ENCODE measurements at places on chromosomes 6 and 20.

DNA sequence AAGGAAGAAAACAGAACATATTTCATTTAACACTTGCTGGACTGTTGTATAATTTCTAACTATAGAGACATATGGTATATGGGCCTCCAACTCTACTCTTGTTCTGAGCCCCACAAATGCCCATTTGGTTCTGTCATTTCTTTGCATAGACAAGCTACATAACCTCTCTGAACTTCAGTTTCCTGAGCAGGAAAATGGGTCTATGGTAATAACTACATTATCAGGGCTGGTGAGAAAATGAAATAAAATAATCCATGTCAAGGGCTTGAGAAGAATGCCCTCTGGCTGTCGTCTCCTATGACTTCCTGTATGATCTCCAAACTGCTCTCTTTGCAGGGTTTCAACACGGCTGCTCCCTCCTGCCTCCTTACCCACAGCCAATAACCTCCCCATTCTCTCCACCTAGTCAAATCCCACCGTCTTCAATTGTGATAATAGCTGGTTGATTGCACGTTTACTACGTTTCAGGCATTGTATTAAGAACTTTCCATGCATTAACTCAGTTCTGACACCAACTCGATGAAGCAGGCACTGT, 12.0 kb downstream of the ZCCHC3 start:
- no peak for DNase-seq

DNA sequence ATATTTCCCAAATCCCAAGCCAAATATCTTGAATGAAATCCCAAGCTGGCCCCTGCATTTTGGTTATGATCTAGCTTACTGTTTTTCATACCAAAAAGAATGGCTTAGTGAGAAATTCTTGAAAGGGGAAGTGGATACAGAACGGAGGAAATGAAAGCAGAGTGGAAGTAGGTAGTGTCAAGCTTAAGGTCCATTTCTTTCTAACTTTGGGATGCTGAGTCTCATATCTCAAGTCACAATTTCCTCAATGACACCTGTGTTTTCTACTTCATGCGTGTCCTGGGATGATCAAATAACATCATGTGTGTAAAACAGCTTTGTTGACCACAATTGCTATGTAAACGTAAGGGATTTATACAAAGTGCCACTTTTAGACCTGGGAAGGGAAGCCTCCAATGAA, 238.8 kb upstream of the SLC35B3 start:
- no peak for DNase-seq

GRCh38 chr20:54178256-54178655, 4.5 kb upstream of the CYP24A1 start:
- no peak for DNase-seq

- DNase-seq: no peak
Measured at GRCh38 chr20:61185181-61185580, 66.9 kb upstream of the CDH4 start.

DNA sequence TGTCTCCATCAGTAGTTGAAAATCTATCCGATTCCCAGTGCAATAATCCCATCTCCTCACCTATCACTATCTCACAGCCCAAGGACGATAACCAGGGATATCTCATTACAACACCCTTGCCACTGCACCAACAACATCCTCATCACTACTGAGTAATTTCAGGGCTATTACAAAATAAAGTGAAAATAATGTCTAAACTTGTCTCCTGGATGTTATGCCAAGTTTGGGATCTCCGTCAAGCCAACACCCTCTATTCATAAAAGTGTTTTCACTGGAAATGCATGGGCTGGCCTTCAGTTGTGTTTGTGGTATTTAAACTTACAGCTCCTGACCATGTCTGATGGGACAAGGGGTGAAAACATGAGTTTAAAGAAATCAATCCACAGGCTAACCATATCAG, 42.0 kb upstream of the STMND1 start:
- DNase-seq: no peak

DNA sequence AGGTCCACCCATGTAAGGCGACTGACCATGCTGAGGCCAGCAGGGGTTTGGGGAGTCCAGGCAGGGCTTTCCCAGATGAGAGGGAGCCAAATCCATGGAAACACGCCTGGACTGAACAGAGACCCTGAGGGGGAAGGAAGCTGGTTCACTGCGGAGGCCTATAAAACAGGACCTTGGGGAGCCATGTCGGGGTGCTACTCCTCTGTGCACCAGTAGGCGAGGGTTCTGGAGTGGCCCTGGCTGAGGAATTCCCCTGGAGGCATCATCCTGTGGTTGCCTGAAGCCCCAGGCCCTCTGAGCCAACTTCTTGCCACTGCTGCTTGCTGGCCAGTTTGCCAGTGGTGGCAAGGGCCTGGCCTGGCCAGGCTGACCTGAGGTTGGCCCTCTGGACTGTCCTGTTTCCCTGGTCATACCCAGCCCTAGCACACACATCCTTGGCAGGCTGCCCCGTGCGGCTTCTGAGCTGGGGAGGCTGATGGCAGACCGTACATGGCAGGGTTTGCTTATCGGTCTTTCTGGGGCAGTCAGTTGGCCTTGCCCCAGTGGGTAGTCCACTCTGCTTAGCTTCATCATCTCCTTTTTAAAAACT, 2.2 kb upstream of the LRRN4 start:
- DNase-seq: no peak

DNA sequence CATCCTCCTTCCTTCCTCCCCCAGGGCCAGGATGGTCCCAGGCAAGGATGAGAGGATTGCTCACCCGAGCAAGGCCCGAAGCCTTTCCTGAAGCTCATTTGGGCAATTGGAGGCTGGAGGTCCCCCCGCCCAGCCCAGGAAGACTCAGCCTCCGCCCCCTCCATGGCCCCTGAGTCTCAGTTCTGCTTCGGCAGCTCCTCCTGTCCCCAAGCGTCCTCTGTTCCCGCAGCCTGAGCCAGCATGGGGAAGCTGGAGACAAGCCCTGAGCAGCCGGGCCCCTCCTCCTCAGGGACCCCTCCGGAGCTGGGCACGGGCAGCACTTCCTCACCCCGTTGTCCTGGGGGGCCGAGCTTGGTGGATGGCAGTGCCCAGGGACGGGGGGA, 26.0 kb downstream of the SLC17A9 start:
- DNase-seq: no peak

DNA sequence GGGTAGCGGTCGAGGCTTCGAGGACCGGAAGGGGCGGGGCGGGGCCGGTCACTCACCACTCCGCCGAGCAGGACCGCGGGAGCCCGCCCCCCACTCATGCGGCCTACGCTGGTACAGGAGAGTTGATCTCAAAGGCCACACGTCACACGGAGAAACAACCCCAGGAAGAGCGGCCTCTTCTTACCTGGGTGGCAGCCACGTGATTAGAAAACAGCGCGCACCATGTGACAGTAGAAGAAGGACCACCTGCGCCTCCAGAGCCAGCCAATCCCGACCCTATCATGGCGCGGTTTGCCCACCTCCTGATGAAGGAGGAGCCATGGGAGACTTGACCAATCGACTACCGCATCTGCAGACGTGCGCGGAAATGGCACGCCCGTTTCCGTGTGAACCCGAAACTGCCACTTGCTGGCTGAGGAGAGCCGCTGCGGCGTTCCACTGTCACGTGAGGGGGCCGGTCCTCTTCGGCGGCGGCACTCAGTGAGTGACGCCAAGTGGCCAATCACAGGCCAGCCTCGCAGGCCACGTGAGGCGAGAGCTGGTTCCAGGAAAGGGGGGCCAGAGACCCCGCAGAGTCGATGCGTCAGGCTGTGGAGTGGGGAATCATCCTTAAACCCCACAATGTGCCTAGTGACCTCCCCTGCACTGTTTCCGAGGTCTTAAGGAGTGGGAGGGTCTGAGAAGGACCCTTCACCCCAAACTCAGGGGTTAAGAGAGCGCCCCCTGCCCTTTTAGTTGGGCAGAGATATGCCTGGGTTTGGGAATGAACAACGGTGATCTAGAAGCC, at the start of gene CUTA:
Gene CUTA (minus strand): TSS at position 205 of the 787 bp plus-strand sequence. CDS start 107 bp downstream, at position 98.
- DNase-seq: peak; percentile 96

DNA sequence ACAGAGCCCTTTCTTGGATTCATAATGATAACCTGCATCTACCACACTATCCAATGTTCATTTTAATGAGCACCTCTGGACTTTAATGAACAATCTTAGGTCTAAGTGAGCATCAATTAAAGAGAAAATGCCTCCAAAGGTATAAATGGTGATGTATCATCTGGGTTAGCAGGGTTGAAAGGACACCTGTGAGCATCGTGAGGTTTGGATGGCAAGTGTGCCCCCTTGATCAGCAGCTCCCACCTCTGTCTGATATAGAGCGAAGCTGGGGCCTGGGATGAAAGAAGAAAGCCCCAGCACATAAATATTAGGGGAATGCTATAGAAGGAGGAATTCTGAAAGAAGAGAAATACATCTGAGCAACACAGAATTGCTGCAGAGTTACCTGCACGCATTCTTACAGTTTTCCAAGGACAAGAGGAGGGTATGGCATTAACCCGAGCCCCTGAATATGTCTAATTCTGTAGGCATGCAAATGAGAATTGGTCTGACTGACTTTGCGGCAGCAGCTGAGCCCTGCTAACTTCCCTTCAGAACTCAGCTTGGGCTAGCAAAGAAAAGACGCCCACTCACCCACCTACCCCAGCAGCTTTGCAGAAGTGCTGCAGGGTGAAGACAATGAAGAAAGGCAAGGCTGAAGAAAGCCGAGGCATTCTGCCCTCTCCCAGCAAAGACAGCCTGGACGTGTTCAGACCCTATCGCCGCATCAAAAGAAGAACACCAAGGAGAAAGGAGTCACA, 136.2 kb downstream of the GMPR start:
- DNase-seq: no peak

- DNase-seq: no peak
Measured at GRCh38 chr6:76124018-76124417, 51.6 kb upstream of the IMPG1 start.

- DNase-seq: no peak
Measured at GRCh38 chr6:78492351-78493017, 374.9 kb upstream of the IRAK1BP1 start.

DNA sequence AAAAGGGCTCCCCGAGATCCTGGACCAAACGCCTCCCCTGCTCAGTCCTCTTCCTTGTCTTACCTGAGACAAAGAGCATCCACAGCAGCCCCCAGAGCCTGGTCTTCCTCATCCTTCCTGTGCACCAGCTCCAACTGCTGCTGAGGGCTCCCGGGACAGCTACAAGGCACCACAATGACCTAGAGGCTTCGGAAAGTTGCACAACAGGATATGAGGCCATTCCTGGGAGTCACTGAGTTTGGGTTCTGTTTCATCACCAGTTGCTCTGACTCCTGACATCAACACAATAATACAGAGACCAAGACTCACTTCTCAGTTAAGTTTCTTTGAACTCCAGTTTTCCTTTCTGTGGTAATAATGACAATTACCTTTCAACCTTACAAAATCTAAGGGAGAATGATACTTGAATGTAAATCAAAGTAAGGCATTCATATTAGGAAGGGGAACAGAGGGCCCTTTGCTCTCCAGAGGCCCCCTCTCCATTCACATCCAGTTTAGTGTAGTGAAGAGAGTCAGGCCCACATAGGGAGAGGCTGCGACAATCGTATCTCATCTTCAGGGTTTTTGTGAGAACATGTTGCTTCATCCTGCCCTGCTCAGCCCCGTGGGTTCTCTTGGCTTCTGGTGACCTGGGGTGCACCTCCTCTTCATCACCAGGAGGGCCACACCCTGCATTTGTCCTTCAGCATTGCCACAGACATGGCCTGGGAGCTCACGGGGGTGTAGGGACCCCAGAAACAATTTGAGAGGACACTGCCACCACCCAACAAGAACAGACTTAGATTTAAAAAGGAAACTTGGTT, at the start of gene TREM1:
Gene TREM1 (minus strand): TSS at position 139 of the 803 bp plus-strand sequence. CDS start 27 bp downstream, at position 112.
- no peak for DNase-seq

DNA sequence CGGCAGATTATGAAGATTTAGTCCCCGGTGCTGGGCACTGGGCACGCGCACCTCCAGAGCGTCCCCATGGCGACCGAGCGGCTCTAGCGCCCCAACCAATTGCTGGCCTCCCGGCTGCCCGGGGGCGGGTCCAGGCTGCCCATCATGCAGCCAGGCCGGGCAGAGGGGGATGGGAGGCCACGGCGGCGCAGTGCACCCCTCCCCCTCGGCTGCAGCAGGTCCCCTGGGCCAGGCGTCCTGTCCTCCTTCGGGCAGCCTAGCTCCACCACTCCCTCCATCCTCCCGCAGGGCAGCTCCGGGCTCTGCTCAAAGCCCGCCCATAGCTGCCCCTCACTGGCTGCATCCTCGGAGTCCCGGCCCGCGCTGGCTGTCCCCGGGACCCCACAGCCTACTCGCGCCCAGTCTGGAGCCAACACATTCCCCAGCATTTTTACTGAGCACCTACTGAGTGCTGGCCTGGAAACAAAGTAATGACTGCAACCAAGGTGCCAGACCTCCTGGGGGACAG, 99.4 kb downstream of the ASXL1 start:
- DNase-seq: no peak

DNA sequence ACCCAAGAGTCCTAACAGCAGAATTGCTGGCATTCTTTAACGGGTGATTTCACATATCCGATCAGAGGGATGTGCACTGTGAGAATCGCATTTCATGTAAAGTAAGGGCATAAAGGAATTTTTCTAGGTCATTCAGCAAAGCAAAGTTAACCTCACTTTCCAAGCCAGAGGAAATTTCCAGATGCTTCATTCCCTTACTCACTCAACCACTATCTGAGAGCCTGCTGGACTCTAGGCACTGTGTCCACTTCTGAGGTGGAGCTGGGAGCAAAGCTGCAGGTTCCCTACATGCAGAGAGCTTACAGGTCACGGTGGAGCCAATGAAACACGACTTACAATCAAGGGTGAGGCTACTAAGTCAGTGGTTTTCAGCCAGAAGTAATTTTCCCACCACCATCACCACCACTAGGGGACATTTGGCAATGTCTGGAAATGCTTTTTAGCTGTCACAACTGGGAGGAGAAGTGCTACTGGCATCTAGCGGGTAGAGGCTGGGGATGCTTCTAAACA, 34.5 kb upstream of the TSHZ2 start:
- DNase-seq: no peak

- DNase-seq: peak; percentile 69
Measured at GRCh38 chr6:111210194-111210728, 123.0 kb downstream of the SLC16A10 start.

DNA sequence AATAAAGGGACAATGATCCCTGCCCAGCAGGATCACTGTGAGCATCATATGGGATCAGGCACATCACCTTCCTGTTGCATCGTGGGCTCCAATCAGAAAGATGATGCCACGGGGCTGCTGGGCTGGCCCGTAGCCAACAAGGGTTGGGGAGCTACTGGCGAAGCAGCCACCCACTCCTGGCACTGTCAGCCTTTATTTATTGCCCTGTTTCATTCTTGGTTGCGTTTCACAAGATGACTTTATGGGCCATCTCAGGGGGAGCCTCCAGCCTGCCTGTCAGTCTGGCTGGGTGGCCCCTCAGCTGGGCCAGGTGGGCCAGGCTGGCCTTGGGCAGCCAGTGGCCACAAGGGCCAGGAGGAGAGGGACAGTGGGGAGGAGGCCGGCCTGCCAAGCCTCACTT, 17.3 kb downstream of the VSTM2L start:
- DNase-seq: no peak

- DNase-seq: no peak
Measured at GRCh38 chr6:139184047-139184446, 49.2 kb downstream of the HECA start.

GRCh38 chr6:131116755-131117360, 18.4 kb upstream of the AKAP7 start:
- no peak for DNase-seq

- DNase-seq: no peak
Measured at GRCh38 chr6:136084403-136084802, 165.7 kb downstream of the MTFR2 start.

- no peak for DNase-seq
Measured at GRCh38 chr6:43753570-43754183, 16.3 kb upstream of the VEGFA start.

Data from activated CD8-positive, alpha-beta memory T cell treated with anti-CD3 and anti-CD28 coated beads for 24 hours (primary cell).